IPS DF 6.9 (cell line): ENCODE measurements at places on chromosomes 6 and 20.

DNA sequence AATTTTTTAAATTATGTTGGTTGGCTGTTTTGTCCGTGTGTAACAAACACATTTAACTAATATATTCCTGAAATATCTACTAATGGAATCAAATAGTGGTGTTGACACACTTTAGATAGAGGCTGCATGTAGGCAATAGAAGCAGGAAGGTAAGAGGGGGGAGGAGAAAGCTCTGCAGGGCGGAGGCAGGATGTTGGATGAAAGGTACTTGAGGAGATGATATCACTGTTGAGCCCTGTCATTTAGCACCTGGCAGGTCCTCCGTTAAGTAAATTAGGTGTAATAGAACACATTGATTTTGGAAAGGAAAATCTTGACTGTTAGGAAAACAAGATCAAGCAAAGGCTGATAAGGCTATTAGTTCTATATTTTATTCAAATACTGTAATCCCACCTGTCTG lies 618.7 kb downstream of the PKHD1 start:
- no peak for DNase-seq
- H3K4me3 ChIP-seq = no peak overlapping the region
- H3K27ac ChIP-seq = no peak overlapping the region
- no peaks in the 10 kb centered on the region for H3K36me3 ChIP-seq
- peaks cover 1% of the 10 kb centered on the region; the same call in 1 of the 2 replicates for H3K4me1 ChIP-seq

GRCh38 chr20:33281550-33282146 lies 1.4 kb upstream of the BPIFB1 start:
- DNase-seq = no peak
- H3K27ac ChIP-seq = no peak overlapping the region
- H3K4me1 ChIP-seq = peaks cover 4% of the 10 kb centered on the region
- no peaks in the 10 kb centered on the region for H3K36me3 ChIP-seq
- H3K27me3 ChIP-seq = no peaks in the 10 kb centered on the region
- H3K4me3 ChIP-seq = no peak overlapping the region

DNA sequence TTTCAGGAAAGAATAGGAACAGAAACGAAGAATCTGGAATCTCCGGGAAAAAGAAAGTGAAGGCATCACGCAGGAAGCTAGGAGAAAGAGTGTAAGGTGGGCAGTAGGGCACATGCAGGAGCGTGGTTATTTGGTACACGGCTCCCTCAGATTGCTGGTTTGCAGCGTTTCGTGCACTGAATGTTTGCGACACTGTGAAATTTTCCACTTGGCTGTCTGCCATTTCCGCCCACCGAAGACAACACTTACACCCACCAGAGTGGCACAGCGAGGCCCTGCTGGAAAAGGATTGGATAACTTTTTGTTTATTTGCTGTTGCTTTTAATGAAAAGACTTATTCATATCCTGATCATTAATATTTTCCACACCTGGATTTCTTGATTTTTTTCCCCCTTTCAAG lies 248.3 kb downstream of the GMPR start:
- DNase-seq = no peak
- no peaks in the 10 kb centered on the region for H3K27me3 ChIP-seq
- H3K36me3 ChIP-seq = no peaks in the 10 kb centered on the region

DNA sequence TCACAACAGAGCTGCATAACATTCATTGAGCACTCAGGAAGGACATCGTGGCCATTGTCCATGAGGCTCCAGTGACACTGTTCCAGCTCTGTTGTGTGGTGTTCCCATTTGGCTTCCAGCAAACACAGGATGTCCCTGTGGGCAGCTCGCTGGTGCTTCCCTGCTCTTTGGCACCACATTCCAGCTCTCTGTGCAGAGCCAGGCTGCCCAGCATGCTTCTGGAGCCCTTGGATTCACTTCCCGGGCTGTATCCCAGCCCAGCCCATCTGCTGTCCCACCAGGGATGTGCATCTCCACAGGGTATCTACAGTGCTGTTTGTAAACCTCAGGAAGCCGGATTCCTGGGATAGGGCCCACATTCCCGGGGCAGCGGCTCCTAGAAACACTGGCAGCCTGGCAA lies 57.2 kb downstream of the CTCFL start:
- DNase-seq = no peak
- H3K27ac ChIP-seq = no peak overlapping the region
- no peaks in the 10 kb centered on the region; the same call in 1 of the 2 replicates for H3K27me3 ChIP-seq
- H3K4me1 ChIP-seq = peaks cover 12% of the 10 kb centered on the region
- no peaks in the 10 kb centered on the region for H3K36me3 ChIP-seq
- H3K4me3 ChIP-seq = no peak overlapping the region

- no peaks in the 10 kb centered on the region for H3K27me3 ChIP-seq
- H3K27ac ChIP-seq = no peak overlapping the region
- no peaks in the 10 kb centered on the region for H3K36me3 ChIP-seq
- H3K4me3 ChIP-seq = no peak overlapping the region
Observed at GRCh38 chr6:151544453-151544852, 50.6 kb downstream of the CCDC170 start.

DNA sequence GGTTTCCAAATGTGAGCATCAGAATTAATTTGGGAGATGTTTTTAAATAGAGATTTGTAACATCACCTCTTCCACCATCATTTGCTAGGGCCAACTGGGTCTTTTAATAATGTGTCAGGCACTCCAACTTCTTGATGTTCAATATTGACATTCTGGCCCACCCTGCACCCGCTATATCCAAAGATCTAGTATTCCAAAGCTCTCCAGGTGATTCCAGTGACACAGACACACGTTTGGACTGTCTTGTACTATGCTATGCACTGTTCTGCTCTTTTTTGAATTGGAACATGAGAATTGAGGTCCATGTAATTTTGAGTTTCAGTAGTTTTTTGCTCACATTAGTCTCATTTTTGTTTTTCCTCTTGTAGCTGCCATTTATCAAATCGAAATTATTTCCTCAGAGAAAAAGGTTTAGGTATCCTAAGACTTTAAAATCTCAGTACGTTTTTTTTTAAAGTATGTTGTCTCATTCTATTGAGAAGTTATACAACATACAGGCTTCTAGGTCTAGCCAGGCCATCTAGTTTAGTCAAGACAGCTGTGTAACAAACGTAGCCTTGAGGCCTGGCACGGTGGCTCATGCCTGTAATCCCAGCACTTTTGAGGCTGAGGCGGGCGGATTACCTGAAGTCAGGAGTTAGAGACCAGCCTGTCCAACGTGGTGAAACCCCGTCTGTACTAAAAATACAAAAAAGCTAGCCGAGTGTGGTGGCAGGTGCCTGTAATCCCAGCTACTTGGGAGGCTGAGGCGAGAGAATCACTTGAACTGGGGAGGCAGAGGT lies 3.1 kb downstream of the BICRAL start:
- H3K36me3 ChIP-seq = no peaks in the 10 kb centered on the region
- H3K27ac ChIP-seq = no peak overlapping the region
- no peaks in the 10 kb centered on the region for H3K27me3 ChIP-seq
- H3K4me3 ChIP-seq = no peak overlapping the region; the same call in 1 of the 2 replicates
- DNase-seq = no peak

DNA sequence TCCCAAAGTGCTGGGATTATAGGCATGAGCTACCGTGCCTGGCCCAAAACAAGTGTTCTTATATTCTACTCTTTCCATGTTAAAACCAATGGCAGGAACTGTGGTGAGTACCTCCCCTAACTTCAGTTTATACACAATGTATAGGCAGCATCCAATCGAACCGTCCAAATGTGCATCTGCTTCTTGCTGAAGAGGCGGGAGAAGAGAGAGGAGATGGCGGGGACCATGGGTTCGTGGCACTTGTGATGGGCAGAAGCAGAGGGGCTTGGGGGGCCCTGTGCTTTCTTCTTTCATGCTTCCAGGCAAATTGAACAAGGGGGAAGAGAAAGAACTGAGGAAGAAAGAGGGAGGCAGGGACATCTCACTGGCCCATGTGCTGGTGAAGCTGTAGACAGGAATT lies 11.2 kb upstream of the TCFL5 start:
- no peak overlapping the region for H3K4me3 ChIP-seq
- H3K27ac ChIP-seq = no peak overlapping the region
- H3K27me3 ChIP-seq = no peaks in the 10 kb centered on the region
- no peaks in the 10 kb centered on the region for H3K4me1 ChIP-seq

DNA sequence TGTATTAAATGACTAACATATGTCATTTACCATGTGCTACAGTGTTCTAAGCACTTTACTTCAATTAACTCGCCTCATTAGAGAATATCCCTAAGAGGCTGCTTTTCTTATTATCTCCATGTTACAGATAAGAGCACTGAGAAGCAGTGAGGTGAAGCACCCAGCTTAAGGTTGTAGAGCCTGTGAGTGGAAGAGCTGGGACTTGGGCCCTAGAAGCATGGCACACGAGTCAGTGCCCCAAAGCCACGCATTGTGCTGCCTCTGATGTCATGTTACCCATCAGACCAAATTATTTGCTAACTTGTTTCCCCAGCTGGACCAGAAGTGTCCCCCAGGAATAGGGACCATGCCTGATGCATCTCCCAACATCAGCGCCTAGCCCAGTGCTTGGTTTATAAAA lies 34.1 kb downstream of the POFUT1 start:
- H3K4me1 ChIP-seq = no peaks in the 10 kb centered on the region
- H3K27ac ChIP-seq = no peak overlapping the region
- H3K4me3 ChIP-seq = no peak overlapping the region
- no peaks in the 10 kb centered on the region for H3K27me3 ChIP-seq
- DNase-seq = no peak

DNA sequence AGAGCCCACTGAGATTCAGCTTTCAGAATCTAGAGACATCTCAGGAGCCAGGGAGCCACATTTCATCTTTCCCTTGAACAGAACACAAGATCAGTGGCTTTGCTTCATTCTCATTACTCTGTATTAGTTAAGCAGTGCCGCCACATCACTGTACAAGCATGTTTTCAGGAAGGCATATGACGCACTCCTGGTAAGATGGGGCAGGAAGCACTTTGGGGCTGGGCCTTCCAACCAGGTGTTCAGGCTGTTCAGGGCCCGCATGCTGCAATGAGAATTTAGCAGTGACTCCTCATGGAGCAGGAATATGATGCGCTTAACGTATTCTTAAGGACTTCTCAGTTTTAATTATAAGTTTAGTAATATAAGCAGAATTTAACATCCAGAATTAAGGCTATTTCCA lies 29.7 kb upstream of the GNRH2 start:
- no peak overlapping the region for H3K4me3 ChIP-seq
- no peak for DNase-seq
- no peak overlapping the region for H3K27ac ChIP-seq
- no peaks in the 10 kb centered on the region for H3K4me1 ChIP-seq
- no peaks in the 10 kb centered on the region for H3K27me3 ChIP-seq
- peaks cover 6% of the 10 kb centered on the region; the same call in 1 of the 2 replicates for H3K36me3 ChIP-seq

DNA sequence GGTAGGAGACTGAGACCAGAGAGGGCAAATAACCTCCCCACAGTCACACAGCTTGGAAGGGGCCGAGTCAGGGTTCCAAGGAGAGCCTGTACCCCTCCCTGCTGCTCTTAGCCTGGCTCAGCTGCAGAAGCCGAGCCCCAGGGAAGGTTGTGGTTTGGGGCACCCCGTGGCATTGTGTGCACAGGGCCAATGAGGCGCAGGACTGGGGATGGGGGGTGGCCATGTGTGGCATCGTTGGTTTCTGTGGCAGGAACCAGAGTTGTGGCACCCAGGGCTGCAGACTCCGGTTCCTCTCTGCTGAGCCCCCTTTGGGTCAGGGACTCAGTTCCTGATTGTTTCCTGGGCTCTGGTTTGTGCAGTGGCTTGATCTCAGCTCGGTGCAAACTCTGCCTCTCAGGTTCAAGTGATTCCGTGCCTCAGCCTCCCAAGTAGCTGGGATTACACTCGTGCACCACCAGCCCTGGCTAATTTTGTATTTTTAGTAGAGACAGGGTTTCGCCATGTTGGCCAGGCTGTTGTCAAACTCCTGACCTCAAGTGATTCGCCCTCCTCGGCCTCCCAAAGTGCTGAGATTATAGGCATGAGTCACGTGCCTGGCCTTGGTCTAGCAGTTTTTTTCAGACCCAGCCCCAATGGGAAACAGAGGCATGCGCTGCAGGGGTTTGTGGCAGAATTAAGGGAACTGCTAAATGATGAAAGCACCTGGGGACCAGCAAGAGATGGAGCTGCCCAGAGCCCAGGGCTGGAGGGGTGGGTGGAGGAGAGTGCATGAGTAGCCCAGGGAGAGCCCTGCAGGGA lies 221.0 kb upstream of the SULF2 start:
- H3K27me3 ChIP-seq = no peaks in the 10 kb centered on the region
- no peaks in the 10 kb centered on the region for H3K36me3 ChIP-seq
- H3K4me3 ChIP-seq = no peak overlapping the region
- no peak overlapping the region for H3K27ac ChIP-seq
- DNase-seq = no peak
